ENCODE measurements at places on chromosomes 1 and 21.

DNA sequence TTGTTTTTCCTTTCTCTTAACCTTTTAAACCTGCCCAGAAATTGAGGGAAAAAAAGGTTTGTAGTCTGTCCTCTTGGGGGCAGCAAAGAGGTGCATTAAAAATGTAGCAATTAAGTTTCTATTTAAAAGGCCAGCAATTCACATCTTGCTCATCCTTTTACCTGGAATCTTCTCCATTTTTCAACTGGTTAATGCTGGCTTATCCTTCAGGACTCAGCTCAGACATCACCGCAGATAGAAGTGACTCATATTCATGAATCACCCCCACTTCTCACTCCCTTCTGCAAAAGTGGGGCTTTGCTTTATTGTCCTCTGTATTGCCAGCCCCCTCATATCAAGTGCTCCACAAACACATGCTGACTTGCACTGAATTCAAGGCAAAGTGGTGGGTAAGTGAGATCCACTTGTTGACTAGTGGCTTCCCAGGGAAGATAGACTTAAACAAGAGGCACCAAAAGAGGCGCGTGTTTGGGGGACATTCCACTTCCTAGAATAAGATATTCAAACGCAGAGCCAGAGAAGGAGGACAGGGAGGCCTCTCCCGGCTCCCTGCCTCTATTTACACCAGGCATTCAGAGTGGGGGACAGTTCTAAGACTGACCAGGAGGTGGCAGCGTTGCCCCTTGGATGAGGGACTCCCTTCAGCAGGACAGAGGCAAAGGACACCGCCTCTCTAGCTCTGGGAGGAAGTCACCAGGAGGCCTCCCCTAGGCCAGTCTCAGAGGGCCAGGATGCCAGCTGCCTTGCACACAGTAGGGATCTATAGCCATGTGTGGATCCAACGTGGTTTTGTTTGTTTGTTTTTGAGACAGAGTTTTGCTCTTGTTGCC lies 23.2 kb upstream of the ZNF648 start:
- peak; percentile 58 for DNase-seq

- DNase-seq = no peak
Observed at GRCh38 chr1:113369699-113370098, 20.6 kb upstream of the MAGI3 start.

DNA sequence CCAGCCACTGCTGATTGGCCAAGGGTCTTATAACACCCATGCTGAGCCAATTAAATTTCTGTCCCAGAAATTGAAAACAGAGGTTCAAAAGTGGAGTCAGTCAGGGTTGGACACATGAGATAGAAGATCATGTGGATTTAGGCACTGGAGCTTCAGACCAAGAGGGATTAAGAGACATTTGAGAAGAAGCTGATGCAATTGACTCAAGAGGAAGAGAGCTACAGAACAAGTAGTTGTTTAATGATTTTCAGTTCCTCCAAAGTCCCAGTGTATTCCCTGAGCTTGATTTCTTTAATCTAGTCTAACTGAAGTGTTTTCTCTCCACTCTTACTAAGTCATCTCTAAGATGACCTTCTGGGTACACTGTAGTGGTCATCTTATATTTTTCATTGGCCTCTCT lies 227.1 kb downstream of the DUSP10 start:
- no peak for DNase-seq

GRCh38 chr1:112394743-112395062 lies 1.3 kb upstream of the CTTNBP2NL start:
- DNase-seq = no peak

DNA sequence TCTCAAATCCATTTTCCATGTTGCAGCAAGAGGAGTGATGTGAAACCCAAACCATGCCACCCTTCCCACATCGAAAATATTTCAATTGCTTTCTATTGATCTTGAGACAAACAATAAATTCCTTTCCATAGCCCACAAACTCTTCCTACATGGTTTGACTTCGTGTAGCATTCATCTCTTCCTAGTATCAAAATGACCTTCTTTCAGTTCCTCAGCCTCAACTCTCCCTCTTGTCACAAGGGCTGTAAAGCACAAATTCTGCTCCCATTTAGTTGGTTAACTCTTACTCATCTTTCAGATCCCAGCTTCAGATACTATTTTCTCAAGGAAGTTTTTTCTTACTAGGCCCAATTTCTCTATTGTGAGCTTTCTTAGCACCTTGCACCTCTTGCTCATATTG lies 99.0 kb downstream of the ZNF281 start:
- DNase-seq = no peak

GRCh38 chr1:10832703-10833102 lies 36.3 kb upstream of the CASZ1 start:
- no peak for DNase-seq

DNA sequence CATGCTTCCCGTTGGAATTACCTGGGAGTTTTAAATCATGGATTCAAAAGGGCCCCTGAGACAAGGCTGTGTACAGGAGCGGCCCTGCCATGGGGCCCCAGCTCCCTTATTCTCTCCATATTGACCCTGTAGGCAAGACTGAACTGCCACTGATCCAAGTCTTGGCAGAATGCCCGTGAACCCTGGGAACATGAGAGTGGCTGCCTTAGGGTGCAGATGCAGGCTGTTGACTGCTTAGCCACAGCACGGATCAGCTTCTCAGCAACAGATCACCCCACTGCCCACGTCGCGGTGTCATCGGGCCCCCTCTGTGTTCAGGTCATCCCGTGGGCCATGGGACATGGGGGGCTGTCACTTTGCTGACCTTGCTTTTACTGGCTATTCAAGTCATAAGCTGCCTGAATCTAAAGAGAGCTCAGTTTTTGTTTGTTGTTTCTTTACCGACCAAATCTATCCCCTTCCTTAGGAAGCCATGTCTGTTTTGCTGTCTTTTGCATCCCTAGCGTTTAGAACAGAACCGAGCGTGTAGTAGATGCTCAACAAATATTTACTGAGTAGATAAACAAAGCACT lies 83.4 kb downstream of the MATN1 start:
- DNase-seq = no peak

DNA sequence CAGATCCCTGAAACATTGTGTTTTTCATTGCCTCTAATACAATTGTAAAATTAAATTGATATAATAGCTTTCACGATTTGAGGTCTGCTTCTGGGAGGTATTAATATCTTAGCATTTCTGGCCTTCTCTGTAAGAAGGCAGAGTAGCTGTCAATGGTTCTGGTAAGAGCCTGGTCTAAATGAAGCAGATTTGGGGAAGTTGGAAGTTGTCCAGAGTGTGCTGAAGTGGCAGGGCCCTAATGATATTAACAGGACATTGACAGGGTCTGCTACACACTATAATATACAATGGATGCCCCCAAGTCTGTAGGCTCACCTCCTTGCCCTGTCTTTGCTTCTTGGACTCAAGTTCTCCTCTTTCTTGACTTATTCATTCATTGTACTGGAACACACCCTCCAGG lies 99.5 kb downstream of the C4BPA start:
- no peak for DNase-seq

DNA sequence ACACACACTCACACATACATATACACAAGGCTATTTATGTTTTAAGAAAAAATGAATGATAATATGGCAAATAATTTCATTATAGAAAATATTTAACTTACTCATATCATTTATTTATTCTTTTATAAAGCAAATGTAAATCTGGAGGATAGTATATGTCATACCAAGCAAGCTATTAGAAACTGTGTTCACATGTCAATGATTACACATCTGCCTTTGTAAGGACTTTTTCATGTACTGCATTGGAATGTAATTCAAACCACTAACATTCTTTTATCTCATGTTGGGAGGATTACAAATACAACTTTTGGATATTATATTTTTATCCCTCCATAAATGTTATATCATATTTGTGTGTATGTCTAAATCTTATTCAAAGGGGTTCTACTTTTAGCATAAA lies 1887.4 kb downstream of the NCAM2 start:
- DNase-seq = no peak

GRCh38 chr1:11558871-11559590 lies 80.1 kb downstream of the DISP3 start:
- no peak for DNase-seq

DNA sequence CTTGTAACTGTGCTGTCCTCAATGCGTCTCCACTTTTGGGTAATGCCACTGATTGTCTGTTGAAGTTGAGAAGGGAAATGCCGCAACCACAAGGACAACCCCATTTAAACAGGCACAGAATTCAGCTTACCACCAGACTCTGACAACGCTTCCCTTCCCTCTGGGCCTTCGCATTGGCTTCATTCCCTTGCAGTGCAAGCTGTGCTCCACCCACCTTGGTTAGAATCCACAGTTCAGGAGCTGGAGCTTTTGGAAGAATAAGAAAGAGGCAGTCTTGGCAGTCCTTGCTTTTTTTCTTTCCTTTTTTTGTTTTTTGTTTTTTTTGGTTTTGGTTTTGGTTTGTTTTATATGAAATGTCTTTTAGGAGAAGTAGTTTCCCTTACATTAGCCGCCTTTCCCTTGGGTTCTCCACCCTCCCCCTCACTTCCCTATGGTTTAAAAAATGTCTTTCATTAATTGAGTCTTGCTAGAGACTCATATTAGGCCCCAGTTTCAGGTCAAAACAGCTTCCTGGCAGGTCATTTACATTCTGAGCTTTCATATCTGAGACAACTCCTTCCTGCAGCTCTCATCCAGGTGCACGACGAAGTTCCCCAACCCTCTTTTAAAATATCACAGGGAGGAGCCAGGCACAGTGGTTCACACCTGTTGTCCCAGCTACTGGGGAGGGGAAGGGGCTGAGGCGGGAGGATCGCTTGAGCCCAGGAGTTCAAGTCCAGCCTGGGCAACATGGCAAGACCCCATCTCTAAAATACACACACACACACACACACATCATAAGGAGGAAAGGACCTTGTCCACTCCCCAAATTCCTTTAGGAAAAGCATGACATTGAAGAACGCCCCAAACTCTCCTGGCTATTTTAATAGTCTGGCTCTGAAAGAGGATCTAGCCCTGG lies 20.7 kb upstream of the LAX1 start:
- DNase-seq = no peak

DNA sequence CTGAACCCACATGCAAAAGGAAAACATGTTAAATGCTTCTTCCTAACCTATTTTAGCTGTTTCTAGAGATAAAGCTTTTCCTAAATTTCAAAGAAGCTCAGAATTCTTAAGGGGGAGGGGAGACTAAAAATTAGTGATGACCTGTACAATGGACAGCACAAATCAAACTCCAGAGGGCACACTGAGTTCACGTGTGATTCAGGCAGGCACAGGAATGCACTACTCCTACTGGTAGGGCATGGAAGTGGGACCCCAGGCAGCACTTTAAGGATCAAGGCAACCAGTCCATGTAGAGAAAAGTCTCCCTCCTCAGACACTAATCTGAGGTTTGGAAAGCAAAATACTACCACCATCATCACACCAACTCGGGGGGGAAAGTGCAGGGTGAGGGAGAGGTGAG lies 31.3 kb upstream of the CLCA4 start:
- no peak for DNase-seq

- DNase-seq = no peak
Observed at GRCh38 chr1:227378871-227379554, 60.7 kb upstream of the CDC42BPA start.

DNA sequence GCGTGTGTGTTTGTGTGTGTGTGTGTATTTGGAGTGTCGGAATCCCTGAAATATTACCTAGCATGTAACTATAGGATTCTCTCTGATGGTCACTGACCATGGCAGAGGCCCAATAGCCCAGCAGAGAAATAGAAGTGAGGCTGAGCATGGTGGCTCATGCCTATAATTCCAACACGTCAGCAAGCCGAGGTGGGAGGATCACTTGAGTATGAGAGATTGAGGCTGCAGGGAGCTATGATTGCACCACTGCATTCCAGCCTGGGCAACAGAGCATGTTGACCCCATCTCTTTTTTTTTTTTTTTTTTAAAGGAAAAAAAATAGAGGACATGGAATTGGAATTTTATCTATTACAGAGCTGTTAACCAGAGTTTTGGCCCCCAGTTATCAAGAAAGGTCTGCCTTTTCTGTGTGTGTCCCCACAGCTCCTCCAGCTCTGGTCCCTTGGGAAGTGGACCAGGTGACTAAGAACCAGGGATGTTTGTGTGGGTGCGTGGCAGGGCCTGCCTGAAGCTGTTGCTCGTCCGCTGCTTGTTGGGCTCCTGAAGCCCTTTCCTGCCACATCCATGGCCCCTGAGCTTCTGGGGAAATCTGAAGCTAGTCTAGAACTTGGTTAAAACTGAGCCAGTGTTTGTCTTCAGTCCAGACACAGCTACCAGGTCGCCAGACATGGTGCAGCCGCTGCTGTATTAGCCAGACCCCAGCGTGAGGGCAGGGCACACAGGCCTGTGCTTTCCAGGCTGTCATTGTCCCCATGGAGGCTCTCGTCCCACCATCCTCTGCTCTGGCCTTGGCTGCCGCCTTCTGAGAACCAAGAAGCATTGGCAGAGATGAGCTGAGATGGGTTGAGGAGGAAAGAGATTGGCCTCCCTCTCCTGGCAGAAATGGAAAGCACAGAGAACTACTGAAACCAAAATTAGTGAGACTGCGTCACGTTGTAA lies 25.5 kb downstream of the CAPN9 start:
- no peak for DNase-seq

DNA sequence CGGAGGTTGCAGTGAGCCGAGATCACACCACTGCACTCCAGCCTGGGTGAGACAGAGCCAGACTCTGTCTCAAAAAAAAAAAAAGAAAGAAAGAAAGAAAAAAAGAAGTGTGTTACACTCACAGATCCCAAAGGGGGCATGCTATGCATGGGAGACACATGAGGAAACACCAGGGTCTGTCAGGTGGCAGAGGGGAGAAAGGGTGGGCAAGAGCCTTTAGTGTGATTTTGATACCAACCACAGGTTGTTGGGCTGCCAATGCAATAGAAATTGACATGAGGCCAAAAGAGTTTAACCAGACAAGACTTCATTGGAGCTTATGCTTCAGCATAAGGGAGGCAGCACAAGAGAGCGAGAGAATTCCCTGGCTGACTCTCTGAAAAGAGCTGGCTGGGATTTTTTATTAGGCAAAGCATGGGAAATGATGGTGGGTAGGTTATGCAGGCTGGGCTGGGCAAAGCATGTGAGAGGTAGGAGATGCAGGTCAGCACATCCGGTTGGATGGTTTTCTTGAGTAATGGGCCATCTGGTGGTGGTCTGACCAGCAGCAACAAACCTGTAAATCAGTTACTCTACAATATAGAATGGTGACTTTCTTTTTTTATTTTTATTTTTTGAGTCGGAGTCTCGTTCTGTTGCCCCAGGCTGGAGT lies 11.7 kb upstream of the EXTL1 start:
- no peak for DNase-seq

DNA sequence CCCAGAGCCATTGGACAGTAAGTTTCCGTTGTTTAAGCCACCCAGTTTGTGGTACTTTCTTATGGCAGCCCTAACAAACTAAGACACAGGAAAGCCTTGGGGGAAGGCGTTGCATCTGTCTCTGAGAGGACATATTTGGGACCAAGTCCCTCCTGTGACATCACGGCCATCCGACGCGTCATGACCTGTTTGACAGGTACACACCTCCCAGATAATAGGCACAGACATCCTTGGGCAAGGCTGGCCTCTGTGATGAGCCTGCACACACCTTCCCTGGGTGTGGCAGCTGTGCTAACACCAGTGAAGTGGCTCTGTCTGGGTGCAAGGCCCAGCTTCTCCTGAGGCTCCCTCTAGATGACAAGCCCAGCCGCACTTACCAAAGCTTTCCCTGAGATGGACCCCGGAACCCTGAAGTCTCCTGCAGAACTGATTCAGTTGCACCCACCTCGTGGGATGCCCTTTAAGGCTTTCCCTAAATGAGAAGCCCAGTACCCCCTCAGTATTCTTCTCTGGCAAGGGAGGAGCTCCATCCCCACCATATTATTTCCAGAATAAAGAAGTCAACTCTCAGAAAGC lies 136.5 kb downstream of the ZSCAN20 start:
- DNase-seq = no peak

- no peak for DNase-seq
Observed at GRCh38 chr1:7407544-7407895, 363.6 kb upstream of the VAMP3 start.

GRCh38 chr1:197356723-197357533 lies 88.9 kb downstream of the CRB1 start:
- DNase-seq = no peak

All from stimulated activated CD8-positive, alpha-beta memory T cell treated with anti-CD3 and anti-CD28 coated beads, Interleukin-12 subunit alpha, Interleukin-12 subunit beta, amount 100 ng/mL, for 1 hour (primary cell).